Ureter (tissue), 1 donor: ENCODE measurements at places on chromosomes 4 and X. TPM values are rescaled to one million over a fixed set of nuclear protein-coding genes. Genes with fewer than 3 reads are reported as not detected.

Gene SLC6A14
- total RNA-seq, result 0.57 TPM

GRCh38 chr4:72112514-72113156 is 80.8 kb downstream of the NPFFR2 start:
- no peak for DNase-seq

GRCh38 chr4:24624381-24624780 is 40.0 kb upstream of the DHX15 start:
- no peak for DNase-seq

DNA sequence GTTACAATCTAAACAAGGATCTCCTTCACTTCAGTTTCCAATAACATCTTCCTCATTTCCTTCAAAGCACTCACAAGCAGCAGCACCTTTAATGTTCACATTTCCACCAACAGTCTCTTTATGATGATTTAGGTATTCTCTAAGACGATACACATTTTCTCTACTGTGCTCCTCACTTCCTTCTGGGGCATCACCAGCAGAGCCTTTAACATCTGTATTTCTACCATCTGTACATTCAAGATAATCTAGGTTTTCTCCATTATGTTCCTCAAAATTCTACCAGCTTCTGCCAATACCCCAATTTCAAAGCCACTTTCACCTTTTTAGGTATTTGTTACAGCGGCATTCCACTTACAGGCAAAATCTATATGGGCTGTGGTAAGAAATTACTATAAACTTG is 80.6 kb downstream of the FBXW7 start:
- no peak for DNase-seq

- no peak for DNase-seq
These were observed 21.6 kb downstream of the PRIMPOL start for GRCh38 chr4:184671101-184671500.

DNA sequence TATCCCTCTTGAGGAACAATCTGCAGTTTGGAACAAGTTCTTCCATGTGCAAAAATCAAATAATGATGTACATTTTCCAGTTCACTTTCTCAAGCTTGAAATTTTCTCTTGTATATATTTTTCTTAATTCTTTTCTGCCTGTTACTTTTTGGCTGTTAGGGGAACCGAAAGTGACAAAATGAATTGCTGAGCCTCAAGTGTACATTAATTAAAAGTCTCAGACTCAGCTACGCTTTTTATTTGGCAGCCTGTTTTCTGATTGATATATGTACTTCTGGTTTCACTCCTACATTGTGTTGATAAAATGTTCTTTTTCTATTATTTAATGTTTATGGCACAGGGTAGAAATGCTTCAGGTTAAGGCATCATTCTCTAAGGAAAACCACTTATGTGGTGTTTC is 999.5 kb downstream of the PDHA2 start:
- no peak for DNase-seq
